ENCODE measurements at places on chromosomes 16 and 17.
A peak's percentile ranks its signal among the peaks of the same experiment; 100 is the strongest.

DNA sequence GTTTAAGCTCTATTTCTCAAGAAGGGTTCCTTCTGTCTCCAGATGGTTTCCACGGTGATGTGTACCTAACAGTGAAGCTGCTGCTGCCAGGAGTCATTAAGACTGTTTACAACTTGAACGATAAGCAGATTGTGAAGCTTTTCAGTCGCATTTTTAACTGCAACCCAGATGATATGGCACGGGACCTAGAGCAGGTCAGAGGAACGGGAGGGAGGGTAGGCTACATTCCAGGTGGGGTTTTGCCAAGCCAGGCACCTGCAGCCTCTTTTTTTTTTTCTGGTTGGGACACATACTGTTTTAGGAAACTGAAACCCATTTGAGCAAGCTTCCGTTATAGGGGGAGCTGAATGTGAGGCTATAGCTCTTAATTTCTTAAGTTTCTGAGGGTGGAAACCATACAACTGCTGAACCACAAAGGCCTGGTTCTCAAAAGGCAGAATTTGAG is 10.6 kb downstream of the LIG3 start:
- peak; percentile 4 for DNase-seq

GRCh38 chr17:63967953-63968352 is 4.8 kb downstream of the SCN4A start:
- DNase-seq, result no peak

- no peak for DNase-seq
These were observed 443.6 kb downstream of the WWOX start for GRCh38 chr16:78543023-78543422.

DNA sequence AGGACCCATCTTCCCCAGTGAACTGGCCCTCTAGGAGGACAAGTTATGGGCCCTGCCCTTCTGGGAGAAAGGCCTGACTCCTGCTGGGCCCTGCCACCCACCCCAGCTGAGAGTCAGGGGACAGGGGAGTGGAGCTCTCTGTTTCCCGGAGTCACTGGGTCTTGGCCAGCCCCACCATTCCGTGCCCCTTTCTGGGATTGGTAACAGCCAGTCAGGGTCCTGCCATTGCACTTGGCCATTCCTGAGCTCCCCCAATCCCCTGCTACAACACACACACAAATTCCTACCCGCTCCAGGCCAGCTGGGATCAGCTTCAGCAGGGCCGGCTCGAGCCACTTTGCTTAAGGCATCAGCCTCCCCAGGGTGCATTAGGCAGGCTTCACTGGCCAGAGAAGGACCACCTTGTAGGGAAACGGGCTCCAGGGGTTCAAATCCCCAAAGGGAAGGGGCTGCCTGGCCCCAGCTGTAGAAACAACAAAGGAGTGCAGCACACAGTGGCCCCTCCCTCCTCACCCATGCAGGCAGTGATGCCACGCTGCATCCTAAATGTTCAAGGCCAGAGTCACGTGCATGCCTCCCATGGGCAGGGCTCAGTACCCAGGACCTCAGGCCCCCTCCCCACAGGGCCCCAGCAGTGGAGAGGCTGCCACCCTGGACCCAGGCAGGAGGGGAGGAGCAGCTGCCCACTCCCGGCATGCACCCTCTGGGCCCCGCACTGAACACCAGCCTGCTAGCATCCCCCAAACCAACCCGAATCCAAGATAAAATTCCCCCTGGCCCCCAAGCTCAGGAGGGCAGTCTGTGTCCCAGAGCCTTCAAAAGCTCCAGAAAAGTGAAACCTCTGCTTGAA is 37.7 kb downstream of the C16orf78 start:
- no peak for DNase-seq

DNA sequence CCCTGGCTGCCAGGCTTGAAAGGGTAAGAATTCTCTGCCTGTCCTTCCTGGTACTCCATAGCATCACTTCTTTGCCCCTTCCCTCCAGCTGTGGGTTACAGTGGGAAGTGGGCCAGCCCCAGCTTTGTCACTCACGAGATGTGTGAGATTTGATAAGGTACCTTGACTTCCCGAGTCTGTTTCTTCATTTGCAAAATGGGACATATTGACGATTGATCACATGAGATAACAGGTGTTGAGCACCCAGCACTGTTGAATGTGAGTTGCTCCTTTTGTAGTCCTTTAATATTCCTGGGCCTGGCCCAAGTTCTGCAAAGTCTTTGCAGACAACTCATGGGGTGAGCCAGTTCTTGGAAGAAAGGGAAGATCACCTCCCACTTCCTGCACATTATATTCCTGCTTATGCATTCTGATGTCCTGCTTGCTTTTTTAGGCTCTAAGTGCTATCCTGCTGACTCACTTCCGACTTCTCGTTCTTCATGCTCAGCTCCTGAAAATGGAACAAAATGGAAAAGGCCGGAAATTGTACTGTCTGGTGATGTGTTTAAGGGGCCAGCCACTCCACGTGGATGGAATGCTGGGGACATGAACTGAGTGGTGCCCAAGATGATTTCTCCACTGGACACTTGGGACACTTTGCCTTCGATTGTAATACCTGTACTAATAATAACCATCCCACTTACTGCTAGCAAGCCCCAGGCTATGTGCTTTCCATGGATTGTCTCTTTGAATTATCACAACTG is 8.3 kb upstream of the NLK start:
- DNase-seq, result peak; percentile 91

DNA sequence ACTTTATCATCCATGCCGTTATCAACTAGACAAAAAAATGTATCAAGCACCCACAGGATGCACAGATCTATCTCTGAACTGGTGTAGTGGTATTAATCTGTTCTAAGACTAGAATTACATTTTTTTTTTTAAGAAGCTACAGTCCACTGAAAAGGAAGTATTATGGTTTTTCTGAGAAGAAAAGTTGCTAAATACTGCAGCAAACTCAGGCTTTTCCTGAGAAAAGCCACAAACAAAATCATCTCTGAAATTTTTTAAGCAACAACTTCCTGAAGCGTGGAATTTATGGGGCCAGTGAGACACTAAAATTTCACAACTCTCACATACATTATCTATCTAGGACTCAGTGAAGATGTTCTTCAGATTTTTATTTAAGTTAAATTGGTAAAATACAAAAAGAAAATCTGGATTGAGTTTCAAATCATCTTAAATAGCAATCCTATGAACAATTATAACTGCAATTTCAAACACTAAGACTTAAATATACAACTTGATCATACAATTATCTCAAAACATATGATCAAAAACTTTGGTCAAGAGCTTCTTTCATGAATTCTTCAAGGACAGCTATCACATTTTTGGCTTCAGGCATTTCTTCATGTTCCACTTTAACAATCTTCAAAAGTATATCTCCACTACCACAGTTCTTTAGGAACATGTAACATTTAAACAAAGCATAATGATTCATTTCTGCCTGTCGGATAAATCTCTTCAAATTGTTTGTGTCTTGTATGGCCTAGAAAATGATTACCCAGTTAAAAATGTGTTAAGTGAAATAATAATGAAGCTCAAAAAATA is 10.5 kb downstream of the C17orf75 start:
- DNase-seq, result no peak

GRCh38 chr17:41784207-41784744 is 2.2 kb downstream of the JUP start:
- DNase-seq, result peak; percentile 79

- no peak for DNase-seq
These were observed 44.9 kb downstream of the MEOX1 start for GRCh38 chr17:43616852-43617251.

DNA sequence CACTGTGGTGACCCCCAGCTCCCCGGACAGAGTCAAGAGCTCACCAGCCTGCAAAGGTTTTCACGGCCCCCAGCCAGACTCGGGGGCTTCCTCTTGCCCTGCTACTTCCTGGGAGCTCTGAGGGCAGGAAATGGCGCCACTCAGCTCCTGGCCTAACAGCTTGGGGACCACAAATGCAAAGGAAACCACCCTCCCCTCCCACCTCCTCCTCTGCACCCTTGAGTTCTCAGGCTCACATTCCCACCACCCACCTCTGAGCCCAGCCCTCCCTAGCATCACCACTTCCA is 375 bp upstream of the SPN start:
- DNase-seq, result no peak

GRCh38 chr16:76748461-76749348 is 442.3 kb upstream of the MON1B start:
- no peak for DNase-seq

DNA sequence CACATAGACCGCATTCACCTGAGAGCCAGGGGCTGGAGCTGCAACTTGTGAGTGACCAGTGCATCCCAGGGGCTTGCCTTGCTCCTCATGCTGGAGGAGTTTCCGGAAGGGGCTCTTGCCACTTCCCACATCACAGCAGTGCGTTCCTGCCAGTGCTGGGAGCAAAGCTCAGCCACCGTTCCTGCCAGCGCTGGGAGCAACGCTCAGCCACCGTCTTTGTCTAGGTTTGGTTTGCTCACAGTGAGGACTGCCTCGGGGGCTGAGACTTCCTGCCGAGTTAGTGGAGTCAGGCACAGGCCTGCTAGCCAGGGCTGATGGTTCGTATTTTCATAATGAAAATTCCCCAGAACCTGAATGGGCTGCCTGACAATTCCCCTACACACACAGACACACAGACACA is 5.4 kb upstream of the CHRNE start:
- peak; percentile 23 for DNase-seq

DNA sequence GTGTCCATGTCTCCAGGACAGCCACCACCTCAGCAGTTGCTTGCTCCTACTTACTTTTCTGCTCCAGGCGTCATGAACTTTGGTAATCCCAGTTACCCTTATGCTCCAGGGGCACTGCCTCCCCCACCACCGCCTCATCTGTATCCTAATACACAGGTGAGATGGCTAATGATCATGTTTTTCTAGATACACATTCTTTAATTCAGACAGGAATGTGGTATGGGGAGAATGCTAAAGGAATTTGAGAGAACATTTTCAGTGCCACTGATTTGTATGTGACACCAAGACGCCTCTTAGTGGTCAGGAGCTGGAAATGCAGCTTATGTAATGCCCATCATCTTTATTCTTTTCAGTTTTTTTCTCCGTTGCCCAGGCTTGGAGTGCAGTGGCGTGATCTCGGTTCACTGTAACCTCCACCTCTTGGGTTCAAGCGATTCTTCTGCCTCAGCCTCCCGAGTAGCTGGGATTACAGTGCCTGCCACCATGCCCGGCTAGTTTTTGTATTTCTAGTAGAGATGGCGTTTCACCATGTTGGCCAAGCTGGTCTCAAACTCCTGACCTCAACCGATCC is 8.9 kb upstream of the RAPGEFL1 start:
- DNase-seq, result peak; percentile 83

DNA sequence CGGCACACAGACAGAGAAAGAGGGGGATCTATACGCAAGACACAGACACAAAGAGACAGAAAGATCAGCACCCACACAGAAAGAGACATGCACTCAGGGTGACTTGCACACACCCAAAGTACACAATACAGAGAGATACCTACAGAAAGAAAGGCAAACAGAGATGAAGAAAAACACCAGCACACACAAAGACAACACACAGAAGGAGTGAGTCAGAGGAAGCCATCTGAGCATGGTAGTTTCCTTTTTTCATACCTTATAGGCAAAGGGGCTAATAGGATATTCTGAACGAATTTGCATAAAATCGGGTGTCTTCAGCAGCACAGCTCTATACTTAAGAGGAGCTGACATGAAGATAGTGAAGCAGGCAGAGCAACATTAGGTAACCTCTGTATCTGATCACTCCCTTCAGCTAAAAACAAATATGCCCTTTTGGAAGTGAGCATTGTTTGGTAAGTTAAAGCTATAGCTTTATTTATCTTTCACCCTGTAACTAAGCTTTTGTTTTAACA is 198.6 kb downstream of the AATF start:
- peak; percentile 45 for DNase-seq

DNA sequence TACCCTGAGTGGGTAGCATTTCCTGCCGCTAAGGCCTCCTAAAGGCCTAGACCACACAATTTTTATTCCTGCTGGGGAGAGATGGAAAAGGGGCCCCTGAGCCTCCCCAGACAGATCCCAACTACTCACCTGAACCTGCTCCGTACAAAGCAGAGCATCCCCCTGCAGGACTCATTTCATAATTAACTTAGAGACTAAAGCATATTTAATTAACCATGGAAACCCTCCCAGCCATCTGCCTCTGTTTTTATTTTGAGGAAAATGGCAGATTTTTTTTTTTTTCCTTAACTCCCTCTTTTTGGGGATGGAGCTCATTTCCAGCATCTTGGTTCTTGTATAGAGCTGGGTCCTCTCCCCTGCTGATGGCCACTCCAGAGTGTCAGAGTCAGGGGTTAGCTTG is 96.5 kb upstream of the CRHR1 start:
- DNase-seq, result no peak

DNA sequence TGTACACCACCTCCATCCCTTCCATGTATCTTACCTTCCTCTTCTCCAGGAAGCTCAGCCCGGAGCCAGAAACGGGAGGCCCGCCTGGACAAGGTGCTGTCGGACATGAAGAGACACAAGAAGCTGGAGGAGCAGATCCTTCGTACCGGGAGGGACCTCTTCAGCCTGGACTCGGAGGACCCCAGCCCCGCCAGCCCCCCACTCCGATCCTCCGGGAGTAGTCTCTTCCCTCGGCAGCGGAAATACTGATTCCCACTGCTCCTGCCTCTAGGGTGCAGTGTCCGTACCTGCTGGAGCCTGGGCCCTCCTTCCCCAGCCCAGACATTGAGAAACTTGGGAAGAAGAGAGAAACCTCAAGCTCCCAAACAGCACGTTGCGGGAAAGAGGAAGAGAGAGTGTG is 756 bp upstream of the MVP start:
- DNase-seq, result no peak

- DNase-seq, result no peak
These were observed 102.4 kb downstream of the SPECC1 start for GRCh38 chr17:20111538-20111937.

DNA sequence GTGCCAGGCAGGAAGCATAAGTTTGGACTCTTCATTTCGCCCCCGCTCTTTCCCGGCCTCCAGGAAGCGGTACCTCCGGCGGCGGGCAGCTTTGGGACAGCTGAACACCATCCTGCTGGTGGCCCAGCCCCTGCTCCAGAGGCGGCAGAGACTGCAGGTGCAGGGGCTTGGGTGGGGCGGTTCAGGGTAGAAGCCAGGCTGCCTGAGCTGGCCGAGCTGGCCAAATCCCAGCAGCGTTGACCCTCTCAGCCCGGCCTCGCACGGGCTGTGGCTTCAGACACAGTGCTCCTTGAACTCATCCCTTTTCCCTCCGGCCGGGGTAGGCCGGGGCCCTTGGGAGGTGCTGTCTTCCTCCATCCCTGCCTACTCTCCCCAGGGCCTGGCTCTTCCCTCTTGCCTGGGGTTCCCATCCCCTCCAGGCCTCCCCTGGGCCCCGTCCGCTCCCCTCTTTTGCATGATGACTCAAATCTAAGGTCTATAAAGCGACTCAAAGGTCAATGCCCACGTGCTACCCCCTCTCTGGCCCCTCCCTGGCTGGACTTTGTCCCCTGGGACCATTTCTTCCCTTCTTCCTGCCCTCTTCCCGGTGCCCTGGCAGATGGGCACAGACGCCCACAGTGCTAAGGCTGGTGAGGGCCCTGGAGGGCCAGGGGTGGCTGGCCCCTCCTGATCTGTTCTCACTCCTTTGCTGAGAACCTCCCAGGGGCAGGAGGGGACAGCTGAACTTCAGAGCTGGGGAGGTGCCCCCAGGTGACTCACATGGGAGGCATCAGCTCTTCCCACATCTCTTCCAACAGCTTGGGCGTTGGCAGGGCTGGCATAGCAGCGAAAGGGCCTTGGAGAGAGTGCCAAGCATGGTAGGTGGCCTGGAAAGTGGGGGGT is 22.7 kb downstream of the MYO15B start:
- no peak for DNase-seq

GRCh38 chr17:37225465-37225864 is 150.3 kb upstream of the C17orf78 start:
- DNase-seq, result no peak

- peak; percentile 48 for DNase-seq
These were observed 148.9 kb downstream of the ITFG1 start for GRCh38 chr16:47311738-47312505.

- DNase-seq, result no peak
These were observed 190.4 kb downstream of the ABCC12 start for GRCh38 chr16:47965439-47965838.
